ENCODE measurements at places on chromosomes 3 and 15. TPM values are rescaled to one million over a fixed set of nuclear protein-coding genes. Genes with fewer than 3 reads are reported as not detected.

The CPA3 gene
- total RNA-seq: not detected

The FBXO40 gene
- not detected for total RNA-seq

The PLSCR2 gene
- not detected for total RNA-seq

The PLSCR5 gene
- not detected for total RNA-seq

The PLA2G4E gene
- total RNA-seq: not detected

The GOLGA8R gene
- 0.33 TPM for total RNA-seq

The PGBD4 gene
- total RNA-seq: 1.1 TPM

The BCL2A1 gene
- total RNA-seq: 0.09 TPM
